ENCODE measurements at places on chromosomes 4 and X.

DNA sequence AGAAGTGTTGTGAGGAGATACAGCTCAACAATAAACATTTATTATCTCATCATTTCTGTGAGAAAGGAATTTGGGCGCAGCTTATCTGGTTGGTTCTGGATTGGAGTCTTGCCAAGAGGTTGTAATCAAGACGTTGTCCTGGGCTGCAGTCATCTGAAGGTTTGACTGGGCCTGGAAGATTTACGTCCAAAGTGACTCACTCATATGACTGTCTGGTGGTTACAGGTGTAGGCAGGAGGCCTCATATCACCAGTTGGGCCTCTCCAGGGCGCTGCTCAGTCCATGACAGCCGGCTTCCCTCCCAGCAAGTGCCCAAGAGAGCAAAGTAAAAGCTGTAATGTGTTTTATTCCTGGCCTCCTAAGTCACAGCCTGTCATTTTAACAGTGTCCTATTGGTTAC lies 106.3 kb downstream of the USP46 start:
- no peak for DNase-seq

DNA sequence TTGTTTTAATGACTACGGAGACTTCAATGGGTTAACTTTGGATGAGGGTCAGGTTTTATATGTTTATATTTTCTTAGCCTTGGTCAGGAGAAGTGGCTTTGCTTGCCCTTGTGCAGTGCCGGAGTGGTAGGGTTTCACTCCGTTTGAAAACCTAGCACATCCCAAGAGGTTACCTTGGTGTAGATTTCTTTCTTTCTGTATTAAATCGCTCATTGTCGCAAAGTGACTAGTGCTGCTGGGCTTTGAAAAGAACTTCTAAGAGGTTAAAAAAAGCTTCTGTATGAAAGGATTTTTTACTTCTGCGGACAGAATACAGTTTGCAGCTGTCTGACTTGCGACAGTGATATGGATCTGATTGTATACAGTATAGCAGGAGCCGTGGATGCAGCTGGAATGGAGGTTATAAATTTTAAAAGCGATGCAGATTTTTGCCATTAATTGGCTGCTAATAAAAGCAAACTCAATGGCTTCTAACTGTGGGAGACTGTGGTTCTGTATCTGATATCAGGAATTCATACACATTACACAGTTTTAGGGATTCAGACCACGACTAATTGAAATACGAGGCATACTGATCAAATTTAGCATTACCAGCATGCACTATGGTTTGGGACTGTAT lies 340.9 kb upstream of the PITX2 start:
- no peak for DNase-seq

DNA sequence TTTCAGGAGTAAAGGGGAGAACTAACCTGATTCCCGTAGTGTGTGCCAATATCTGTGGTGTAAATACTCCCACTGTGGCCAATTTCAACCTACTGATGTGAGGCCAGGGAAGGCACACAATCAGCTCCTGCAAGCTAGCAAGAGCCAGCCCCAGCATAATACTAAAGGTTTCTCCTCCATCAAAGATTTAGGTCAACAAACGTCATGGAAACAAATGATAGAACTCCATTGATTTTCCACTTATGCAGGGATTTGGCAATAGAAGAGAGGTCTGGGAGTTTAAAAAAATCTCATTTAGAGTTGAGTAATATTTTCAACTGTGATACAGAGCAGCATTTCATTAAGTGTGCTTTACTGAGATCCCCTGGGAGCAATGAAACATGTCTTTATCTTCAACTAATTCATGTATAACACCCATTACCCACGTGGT lies 15.8 kb upstream of the VEGFD start:
- no peak for DNase-seq

- DNase-seq, result no peak
Measured at GRCh38 chr4:81688085-81688484, 216.4 kb upstream of the RASGEF1B start.

DNA sequence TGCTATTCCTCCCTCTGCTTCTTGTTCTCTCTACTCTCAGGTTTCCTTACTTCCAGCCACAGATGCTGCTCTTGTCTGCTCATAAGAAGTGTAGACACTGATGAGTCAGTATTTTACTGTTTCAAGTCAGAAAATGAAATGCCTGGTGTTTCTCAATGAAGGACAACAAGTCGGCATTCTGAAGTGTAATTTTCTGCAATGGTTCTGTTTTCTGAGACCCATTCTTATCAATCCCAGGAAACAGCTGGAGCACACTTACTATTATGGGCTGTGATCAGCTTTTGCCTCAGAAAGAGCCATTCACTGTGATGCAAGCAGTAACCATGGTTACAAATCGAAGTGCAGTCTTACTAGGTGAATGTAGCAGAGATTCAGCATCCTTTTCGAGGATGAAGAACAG lies 42.0 kb downstream of the SLC4A4 start:
- no peak for DNase-seq

GRCh38 chrX:136255541-136255940 lies 4.3 kb upstream of the MAP7D3 start:
- DNase-seq, result no peak
